ENCODE measurements at places on chromosomes 6 and 20.

- no peak for DNase-seq
Measured at GRCh38 chr20:12825226-12825595, 183.6 kb upstream of the SPTLC3 start.

GRCh38 chr6:14757418-14757817 lies 488.5 kb upstream of the JARID2 start:
- DNase-seq: no peak

- no peak for DNase-seq
Measured at GRCh38 chr6:84707171-84707570, 57.2 kb downstream of the TBX18 start.

DNA sequence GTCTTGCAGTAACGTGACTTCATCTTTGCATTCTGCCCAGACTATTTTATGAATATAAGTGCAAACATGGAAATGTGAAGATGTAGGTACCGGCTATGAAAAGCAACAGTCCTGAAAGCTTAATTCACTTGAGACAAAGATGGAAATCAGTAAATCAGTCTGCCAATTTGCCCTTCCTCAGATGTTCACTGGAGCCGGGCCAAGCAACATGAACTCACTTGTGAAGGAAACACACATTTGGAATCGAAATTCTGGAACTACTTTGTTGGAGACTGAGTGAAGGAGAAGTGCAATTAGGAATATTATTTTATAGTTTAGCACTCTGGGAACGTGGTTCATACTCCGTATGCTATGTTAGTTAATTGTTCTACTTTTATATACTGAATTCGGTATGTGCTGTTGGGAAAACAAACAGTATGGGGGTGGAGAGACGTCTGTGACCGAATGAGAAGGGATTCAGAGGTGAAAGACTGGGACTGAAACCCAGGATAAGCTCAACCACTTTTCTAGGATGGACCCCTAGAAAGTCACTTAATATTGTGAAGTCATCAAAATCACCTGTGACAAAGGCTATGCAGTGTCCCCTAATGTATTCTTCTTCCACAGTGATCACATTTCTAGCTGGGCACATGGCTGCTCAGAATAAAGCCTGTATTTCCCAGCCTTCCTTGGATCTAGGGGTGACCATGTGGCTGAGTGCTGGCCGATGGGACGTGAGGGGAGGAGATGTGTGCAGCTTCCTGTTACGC lies 95.5 kb downstream of the PREX1 start:
- DNase-seq: no peak

DNA sequence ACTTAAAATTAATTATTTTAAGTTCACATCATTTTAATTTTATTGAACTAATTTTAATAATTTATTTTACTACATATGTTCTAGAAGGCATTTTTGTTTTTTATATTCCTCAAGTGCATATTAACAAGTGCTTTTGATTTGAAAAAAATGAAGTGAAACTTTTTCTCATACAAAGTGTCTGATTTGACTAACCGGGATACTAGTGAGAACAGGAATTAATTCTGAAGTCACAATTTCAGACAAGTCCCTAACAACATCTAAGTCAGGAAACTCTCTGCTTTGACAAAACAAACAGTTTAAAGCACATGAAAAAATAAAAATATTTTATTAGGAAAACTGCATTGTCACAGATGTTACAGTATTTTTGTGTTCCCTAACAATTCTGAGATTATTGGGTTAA lies 1166.3 kb upstream of the CITED2 start:
- DNase-seq: no peak

- peak; percentile 27 for DNase-seq
Measured at GRCh38 chr6:10901770-10902169, 14.9 kb downstream of the SYCP2L start.

DNA sequence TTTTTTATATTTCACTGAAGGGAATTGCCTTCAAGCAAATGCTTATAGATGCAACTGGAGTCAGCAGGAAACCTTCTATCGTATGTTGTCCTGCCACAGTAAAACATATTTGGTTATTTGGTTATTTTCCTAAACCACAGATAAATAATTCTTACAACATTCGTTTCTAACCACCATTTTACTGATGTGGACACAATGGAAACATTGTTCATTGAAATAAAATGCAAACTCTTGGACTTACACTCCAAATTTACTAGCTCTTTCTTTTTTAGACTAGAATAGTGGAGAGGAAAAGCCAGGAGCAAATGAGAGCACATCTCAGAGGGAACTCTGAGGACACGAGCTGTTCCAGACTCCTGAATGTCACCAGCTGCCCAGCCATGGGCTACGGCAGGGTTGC lies 114.8 kb downstream of the RPS12 start:
- no peak for DNase-seq

- no peak for DNase-seq
Measured at GRCh38 chr6:162315291-162315690, 412.3 kb downstream of the PRKN start.

GRCh38 chr6:36989264-36989663 lies 3.3 kb upstream of the MTCH1 start:
- DNase-seq: no peak

GRCh38 chr6:25370178-25371036 lies 91.2 kb downstream of the CARMIL1 start:
- DNase-seq: no peak

GRCh38 chr6:26379292-26379691 lies 3.6 kb upstream of the BTN2A2 start:
- no peak for DNase-seq

DNA sequence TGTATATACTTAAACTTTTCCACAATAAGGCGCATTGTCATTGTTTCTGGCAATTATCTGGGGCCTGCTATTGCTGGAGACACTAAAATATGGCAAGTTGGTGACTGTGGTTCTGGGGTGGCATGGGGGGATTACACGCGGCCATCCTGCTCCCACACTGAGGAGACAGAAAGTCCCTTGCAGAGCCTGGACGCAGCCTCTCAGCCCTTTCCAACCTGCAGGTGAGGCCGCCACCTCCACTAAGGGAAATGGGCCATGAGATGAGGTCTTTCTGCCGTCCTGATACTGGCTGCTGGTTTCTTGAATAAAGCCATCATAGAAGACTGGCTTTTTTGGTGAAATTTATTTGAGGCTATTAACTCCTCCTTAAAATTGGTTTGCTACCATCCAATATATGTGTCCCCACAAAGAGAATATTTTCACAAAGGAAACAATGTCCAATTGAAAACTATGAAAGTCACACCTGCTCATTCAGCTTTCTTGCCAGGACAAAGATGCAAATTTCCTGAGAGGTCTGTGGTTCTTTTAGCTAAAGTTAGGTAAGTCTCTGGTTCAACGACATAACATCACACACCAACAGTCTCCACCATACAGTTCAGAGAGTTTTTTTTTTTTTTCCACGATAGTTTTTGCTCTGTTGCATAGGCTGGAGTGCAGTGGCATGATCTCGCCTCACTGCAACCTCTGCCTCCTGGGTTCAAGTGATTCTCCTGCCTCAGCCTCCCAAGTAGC lies 13.0 kb downstream of the TXNDC5 start:
- DNase-seq: no peak

DNA sequence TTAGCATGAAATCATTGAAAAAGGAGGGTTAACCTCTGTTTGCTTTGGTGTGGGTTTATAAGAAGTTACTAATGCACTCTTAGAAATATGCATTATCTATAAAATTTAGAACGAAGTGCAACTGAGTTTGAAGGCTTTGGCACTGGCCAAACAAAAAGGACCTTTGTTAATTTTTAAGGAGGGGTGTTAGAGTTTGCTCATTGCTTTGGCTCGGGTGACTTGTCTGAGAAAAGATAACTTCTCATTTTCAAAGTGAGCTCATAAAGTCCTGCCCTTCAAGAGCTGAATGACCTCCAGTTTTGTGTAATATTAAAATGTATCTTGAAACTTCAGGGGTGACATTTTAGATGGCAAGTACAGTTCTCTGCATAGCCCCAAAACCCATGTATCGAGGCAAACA lies 25.9 kb downstream of the NEDD9 start:
- DNase-seq: no peak

GRCh38 chr6:33861722-33862121 lies 57.9 kb upstream of the MLN start:
- DNase-seq: no peak

DNA sequence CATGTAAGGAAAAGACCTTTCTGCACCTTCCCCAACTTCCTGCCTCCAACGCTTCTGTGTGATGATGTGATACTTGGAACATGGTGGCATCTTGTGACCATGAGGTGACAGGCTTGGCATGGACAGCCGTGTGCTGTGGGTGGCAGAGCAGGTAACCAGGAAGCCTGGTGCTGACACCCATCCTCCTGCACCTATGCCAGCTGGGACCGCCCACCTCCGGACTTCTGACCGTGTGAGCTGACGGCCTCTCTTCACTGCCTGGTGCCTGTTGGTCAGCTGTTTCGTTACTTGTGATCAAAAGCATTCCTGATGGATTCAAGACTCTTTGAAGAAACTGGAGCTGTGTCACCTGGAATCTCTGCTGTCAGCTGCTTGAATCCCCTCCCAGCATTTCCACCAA lies 70.3 kb downstream of the TMEM242 start:
- no peak for DNase-seq

GRCh38 chr6:72212686-72213085 lies 326.3 kb downstream of the RIMS1 start:
- no peak for DNase-seq

DNA sequence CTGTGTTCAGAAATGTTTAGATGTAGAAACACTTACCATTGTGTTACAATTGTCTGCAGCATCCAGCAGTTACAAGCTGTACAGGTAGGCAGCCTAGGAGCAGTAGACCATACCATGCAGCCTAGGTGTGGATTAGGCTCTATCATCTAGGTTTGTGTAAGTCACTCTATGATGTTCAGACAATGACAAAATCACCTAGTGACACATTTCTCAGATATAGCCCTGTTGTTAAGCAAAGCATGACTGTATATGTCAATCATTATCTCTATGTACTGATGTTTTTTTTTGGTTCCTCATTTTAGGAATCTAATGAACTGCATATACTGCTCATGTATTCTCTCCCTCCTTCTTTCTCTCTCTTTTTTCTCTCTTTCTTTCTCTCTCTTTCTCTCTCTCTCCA lies 22.2 kb downstream of the CST8 start:
- no peak for DNase-seq

DNA sequence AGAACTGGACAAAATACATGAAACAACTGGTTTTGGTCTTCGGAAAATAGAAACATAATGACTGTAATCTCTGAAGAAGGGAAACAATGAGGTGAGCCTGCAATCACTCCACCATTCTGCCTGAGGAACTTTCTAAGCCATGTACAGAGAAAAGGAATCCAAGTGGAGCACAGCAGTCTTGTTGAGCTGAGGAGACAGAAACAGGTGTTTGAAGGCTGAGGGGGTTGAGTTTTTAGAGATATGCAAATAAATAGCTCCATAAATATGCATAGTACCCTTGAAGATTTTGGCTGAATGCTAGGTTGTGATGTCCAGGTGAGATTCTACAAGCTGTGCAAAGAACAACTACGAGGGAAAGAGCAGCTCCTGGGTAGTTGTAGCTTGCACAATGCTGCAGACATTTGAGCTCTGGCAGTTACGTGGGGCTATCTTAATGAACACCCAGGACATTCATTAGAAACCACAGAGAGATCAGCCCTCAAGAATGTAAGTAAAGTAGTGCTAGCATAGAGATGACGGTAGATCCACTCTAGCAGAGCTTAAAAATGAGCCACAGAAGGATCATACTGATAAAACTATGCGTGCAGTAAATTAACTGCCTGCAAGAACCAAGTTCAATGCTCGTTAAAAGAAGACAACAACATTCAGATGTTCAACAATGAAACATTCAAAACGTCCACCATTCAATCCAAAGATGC lies 24.3 kb downstream of the TUBB2B start:
- no peak for DNase-seq

GRCh38 chr6:137389150-137389704 lies 105.0 kb downstream of the OLIG3 start:
- no peak for DNase-seq

GRCh38 chr6:6248651-6249050 lies 71.8 kb downstream of the F13A1 start:
- DNase-seq: no peak

GRCh38 chr20:11790046-11790445 lies 127.6 kb upstream of the BTBD3 start:
- DNase-seq: no peak

DNA sequence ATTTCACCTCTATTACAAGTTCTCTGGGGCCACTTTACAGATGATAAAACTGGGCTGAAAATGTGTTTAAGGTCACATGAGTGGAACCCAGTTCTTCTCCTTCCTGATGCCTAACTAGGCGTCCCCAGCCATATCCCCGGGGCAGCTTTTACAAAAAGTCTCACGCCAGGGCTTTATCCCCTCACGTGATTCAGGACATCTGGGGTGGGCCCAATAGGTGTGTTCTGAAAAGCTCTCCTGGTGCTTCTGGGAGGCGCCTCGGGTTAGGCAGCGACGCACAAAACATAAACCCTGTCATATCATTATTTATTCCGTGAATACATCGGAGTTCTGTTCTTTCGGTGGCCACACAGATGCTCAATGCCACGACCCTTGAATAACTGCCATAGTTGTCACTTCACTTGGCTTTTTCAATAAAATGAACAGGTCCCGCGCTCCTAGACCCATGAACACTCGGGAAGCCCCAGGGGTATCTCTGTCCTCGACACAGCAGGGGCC lies 32.1 kb downstream of the SF3B5 start:
- DNase-seq: no peak

DNA sequence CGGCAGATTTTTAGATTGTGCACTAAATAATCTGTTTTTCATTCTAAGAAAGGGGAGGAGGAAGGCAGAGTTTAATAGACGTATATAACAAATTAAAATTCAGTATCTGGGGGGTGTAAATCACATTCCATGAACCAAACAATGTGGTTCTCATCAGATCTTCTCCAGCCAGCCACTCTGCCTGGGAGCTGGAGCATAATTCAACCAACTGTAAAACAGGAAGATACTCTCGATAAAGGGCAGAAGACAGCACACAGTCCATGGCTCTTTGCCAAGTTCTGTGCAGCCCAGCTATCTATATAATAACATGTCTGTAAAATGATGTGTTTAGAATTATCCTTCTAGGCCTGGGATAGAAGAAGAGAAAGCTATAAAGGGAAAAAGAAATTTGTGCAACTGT lies 289.9 kb upstream of the ZFP64 start:
- no peak for DNase-seq

DNA sequence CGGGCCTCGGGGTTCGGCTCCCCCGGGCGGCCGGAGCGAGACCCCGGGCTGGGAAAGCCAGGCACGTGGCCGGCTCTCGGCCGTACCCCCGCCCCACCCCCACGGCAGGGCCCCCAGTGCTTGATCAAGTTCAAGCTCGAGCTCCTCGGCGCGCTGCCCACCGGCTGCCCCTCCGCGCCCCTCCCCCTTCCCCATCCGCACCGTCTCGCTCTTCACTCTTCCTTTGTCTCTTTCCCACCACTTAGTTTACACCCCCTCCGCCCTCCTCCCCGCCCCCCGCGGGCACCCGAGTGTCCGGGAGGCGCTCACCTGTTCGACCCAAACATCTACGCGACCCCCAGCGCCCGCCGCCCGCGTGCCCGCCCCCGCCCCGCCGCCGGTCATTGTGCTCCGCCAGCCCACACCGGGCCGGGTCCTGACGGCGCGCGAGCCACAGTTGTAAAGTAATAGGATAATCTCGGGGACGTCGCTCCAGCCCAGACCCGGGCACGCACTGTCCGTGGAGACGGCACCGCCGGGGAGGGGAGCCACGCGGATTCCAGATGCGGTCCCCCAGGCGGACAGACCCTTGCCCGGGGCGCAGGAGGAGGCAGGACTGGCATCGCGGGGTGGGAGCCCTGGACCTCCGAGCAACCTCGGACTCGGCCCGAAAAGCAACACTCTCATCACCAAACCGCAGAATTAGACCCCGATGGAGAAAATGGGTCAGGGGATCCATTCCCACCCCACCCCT lies 100.7 kb downstream of the NOL4L start:
- DNase-seq: peak; percentile 32

GRCh38 chr20:63735859-63736718 lies at the start of gene LIME1:
LIME1 (plus strand) TSS chr20:63736664; CDS start chr20:63737550, 886 bp downstream.
- peak; percentile 68 for DNase-seq

- no peak for DNase-seq
Measured at GRCh38 chr6:6537488-6538260, 50.8 kb upstream of the LY86 start.
